ENCODE measurements at places on chromosomes 5 and 9.

- no peak for DNase-seq
These were observed 1272.0 kb upstream of the ACO1 start for GRCh38 chr9:31112491-31112890.

DNA sequence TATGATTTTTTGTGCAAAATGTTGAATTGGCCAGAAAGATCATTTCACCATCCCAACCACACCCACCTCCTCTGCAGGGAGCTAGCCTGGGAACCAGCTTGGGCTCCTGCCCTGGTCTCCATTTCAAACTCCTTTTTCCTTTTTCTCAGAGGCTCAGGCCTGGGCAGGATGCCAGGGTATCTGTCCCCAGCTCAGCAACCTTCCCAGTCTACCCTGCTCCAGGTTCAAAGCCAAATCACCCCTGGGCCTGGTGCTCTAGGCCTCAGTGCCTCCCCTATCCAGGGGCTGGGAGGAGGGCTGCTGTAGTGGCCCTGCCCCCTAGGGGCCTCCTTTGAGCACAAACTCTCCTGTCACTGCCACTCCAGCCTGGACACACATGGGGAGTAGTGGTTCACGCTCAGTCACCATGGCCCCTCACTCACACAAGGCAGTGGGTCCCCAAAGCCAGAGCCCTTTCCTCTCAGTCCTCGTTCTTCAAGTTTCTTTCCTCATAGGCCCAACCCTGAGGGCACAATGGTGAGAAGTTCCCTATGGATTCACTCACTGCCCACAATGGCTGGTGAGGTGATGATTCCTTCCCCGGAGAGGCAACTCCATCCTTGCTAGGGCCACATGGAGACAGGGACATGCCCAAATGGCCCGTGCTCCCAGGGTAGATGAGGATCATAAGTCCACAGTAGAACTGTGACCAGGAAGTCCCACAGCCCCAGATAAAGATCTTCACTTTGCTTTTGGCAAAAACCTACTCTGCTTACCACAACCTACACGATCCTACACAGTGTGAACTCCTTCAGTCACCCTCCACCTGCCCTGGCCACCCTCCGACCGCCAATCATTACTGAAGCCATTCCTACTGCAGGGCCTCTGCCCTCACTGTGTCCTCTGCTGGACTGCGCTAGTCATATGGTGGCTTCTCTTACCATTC is 1.6 kb upstream of the ST6GALNAC4 start:
- no peak for DNase-seq

DNA sequence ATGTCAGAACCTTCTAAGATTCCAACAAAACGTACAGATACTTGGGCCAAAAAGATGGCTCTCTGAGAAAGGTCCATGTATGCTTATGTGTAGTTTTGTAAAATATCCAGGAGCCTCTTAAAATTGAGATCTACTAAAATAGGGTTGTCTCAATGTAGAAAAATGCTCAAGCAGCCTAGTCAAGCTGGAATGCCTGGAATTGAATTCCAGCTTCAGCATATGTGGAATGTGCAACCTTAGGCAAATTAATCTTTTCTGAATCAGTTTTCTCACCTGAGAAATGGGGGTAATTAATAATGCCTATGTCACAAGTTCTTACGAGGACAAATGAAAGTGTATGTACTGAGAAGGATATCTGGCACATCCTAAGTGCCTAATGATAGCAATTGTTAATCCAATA is 662.4 kb downstream of the DTWD2 start:
- DNase-seq = no peak

DNA sequence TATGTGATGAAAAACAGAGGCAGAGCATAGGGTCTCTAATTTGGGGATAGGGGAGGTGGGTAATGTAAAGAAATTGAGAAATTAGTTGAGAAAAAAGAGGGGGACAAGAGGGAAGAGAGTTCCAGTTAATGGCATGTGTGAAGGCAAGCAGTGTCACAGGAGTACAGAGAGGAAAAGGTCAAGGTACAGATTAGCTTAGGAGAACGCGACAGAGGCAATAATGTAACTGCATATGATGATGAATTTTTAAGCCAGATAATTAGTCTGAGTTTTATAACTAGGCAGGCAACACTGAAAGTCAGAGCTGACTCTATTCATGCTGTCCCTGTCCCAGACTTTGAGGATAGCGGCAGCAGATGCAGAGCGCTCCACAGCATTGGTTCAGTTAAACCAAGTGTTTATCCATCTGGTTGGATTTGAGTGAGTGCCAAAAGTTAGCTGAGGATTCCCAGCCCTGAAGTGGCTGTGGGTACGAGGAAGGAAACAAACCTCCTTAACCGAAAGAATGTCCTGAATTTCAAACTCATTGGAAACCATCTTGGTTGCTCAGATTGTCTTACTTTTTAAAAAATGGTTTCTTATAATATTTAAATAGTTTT is 315.2 kb downstream of the ARHGAP26 start:
- no peak for DNase-seq

DNA sequence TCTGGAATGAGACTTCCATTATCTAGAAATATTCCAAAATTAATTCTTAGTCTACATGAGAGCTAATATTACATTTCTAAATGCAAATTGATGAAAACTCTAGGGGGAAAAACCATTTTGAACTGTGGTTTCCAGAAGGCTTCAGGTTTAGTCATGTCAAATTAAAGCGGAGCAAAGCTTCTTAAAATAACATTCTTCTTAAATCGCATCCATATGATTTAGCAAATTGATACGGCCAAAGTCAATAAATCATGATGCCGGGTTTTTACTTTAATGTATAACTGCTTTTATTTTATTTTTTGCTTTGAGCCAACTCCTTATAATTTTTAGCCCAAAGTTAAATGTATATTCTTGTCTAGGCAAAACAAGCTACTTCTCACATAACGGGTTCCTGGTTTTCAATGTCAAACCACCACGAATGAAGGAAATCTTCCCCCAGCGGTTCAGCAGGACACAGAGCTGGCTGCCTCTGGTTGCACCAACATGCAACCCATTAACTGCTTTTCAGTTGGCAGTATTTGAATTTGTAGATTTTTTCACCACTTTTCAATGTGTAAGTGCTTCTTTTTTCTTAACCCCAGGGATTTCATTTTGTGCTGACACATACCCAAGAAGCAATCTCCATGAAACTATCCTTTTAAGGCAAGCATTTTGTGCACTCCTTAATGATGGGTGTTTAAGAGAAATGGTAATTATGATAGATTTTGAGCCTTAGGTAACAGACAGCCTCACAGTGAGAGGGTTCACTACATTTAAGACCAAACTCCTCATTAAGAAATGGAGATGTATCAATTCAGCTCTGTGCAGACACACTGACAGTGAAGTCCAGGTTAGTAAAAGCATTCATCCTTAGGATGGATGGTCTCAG is 35.5 kb downstream of the EFNA5 start:
- no peak for DNase-seq

DNA sequence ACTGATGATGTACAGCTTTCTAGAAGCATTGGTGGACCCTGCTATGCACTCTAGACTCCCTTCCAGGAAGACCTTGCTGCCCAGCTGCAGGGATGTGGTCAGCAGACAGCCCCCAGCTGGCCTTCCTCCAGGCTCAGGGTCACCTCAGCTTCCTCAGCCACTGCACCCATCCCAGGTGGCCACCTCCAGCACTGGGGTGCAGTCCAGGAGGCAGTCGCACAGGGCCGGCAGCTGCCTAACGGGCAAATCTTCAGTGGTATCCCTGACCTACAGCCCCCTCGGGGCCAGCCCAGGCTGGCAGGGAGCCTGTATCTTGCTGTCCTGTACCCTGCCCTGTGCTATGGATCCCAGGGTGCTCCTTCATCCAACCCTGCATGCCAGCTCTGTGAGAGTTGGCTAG is 81.8 kb downstream of the GADD45G start:
- DNase-seq = no peak

DNA sequence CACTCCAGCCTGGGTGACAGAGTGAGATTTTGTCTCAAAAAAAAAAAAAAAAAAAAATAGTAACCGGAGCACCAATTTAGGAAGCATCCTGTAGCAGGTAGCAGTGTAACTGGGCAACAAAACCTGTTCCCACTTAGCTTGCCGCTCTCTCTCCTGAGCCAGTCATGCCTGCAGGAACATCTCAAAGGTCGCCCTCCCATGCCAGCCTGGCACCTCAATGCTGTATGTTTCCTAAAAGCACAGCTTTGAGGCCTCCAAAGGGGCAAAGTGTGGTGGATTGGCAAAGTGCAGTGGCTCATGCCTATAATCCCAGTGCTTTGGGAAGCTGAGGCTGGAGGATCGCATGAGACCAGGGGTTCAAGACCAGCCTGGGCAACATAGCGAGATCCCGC is 22.3 kb upstream of the FUBP3 start:
- no peak for DNase-seq

GRCh38 chr9:132234535-132234934 is 72.7 kb downstream of the NTNG2 start:
- DNase-seq = no peak

GRCh38 chr5:131795879-131796792 is 681 bp downstream of the FNIP1 start:
- peak; percentile 20 for DNase-seq
